ENCODE measurements at places on chromosomes 1 and 21.

DNA sequence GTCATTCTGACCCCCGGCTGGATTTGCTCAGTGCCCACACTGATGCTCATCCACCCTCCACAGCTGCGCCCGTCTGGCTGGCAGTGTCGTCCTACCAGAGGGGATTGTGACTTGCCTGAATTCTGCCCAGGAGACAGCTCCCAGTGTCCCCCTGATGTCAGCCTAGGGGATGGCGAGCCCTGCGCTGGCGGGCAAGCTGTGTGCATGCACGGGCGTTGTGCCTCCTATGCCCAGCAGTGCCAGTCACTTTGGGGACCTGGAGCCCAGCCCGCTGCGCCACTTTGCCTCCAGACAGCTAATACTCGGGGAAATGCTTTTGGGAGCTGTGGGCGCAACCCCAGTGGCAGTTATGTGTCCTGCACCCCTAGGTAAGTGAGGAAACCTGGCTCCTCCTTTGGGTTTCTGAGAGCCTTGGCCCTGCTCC lies 5.7 kb upstream of the EFNA4 start:
- DNase-seq, result no peak

- DNase-seq, result no peak
Observed at GRCh38 chr1:167973832-167974231, 37.0 kb upstream of the MPC2 start.

DNA sequence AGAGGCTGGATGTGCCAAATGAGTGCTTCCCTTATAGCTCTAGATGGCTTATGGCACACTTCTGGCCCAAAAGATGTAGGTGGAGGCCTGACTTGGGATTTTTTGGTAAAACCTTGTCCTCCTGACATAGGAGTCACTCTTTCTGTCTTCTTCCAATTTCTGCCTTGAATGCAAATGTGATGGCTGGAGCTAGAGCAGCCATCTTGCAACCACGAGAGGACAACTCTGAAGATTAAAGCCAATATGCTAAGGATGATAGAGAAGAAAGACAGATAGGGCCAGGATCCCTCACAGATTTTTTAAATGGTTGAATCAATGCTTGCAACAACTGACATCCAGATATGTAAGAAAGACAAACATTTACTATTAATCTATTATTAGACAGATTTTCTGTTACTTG lies 8.5 kb upstream of the GPR137B start:
- DNase-seq, result no peak

- no peak for DNase-seq
Observed at GRCh38 chr1:32353431-32353830, 8.9 kb downstream of the FAM229A start.

DNA sequence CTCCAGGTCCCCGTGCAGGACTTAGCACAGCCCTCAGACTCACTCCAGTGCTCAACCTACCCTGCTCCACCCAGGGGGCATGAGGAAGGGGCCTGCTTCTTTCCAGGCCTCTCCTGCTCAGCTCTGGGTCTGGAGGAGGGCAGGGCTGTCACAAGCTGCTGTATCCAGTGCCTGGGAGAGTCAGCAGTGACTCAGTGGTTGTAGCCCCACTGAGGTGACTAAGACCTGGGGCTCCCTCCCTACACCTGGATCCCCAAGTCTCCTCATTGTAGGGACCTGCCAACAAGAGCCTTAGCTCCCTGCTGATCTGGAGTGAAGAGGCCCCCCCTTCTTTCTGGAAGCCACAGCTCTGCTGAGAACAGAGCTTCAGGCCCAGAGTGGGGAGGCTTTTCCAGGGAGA lies 36.1 kb upstream of the FAM131C start:
- no peak for DNase-seq

- no peak for DNase-seq
Observed at GRCh38 chr1:202938287-202938925, 11.4 kb upstream of the KLHL12 start.

GRCh38 chr1:162390396-162391185 lies 9.1 kb downstream of the C1orf226 start:
- DNase-seq, result no peak

DNA sequence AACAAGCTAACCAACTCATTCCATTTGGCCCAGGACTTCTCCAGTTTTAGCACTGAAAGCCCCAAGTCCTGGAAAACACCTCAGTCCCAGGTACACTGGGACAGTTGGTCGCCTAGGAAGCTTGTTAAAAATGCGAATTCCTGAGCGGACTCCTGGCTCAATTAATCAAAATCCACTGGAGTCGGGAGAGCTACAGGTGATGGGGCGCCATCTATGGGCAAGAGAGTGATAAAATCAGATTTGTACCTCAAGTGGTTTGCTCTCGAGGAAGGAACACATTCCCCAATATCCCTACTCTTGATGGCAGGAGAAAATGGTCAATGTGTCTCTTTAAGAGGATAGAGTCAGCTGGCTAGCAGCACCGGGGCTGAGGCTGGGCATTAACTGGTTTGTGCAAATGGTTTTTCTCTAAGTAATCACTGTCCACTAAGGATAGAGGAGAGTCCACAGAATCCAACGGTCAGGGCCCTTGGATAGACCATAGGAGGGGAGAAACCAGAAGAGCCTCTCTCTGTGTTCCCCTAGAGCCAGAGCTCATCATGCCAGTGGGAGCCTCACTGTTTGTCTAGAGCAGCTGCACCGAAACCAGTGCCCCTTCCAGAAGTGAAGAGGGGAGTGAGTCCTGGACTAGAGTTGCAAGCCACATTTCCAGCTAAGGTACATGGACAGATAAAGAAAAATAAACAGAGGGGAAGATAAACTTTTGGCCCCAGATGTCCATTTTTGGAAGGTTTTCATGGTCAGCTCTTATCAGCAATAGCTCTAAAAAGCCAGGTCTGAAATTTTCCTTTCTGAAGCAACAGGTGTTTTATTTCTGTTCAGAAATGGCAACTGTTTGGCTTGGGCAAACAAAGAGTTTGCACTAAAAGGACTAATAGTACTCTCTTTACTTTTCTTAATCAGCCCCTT lies 148.5 kb downstream of the TENT5C start:
- DNase-seq, result peak; percentile 62

DNA sequence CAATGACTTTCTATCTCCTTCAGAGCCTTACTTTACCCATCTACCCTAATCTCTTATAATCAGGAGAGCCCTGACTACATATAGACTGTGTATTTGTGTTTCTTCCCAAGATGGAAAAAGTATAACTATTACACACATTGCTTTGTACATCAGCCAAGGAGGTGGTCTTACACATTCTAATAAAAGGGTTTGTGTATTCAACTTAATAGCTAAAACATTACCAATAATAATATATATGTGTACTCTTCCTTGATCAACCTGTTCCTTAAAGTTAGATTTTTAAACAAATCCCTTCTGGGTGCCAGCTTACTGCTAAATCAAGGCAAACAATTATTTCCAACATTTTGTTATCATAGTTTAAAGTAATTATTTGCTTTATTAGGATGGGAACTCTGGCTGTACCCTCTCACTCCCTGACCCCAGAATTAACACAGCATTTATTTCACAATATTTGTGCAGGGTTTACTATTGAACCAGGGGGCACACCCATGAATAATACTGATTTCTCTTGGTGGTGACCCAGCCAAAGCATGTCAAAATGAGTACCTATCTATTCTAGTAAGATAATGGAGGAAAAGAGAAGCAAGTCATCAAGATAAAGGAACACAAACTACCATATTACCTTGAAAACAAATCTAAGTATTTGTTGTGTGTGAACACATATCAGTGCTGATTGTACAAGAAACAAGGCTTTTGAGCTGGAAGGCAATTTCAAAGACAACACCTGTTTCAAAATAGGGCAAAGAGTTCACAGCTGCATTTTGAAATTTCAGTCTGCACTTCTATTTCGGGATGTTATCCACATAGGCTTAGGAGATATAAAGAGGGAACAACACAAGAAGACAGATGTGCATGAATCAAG lies 30.1 kb upstream of the SLC45A3 start:
- DNase-seq, result no peak

DNA sequence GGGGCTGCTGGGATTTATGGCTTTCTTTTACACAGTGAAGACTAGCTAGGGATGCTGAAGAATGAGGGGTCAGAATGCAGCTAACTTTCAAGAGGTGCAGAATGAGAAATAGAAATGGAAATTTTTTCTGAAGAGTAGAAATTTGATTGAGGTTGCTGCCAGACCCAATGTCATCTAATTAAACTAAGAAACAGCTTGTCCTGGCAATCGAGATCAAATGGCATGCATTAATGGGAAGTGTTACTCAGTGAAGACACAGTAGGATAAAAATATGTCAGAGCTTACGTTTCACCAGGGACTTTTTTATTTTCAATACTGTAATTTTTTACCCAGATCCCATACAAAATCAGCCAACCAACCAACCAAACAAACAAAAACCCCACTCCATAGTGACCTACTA lies 306.0 kb downstream of the GRIK1 start:
- no peak for DNase-seq

Data from fibroblast of skin of back (primary cell).